ENCODE measurements at places on chromosomes 5 and 9.

DNA sequence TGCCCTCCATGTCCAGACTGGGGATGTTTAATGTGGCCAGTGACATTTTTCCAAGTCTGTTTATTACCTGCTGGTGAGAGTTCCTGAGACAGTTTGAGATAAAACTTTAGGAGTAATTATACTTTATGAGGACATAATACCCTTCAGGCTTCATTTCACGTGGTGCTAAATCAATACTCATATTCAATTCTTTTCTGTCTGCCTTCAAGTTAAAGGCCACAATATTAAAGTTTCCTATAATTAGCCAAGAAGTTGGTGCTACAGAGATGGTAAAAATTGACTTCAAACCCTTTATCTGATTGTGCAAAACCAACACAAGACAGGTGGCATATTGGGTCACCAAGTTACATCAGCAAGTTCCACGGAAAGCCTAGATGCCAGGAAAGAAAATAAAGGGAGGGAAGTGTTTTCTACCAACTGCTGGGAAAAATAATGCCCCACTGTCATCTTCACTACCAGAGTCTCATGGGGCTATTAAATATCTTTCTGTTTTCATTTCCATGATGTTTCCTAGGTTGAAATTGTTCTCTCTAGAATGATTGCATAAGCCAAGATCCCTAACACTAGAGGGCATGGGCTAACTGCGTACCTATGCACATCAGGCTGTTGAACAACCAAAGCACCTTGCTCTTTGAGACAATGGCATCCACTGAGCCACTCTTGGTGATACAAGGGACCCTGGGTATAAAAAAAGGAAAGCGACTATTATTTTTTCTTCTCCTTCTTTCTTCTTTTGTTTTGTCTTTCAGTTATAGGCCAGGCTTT lies 68.7 kb downstream of the INSYN2B start:
- DNase-seq = no peak

DNA sequence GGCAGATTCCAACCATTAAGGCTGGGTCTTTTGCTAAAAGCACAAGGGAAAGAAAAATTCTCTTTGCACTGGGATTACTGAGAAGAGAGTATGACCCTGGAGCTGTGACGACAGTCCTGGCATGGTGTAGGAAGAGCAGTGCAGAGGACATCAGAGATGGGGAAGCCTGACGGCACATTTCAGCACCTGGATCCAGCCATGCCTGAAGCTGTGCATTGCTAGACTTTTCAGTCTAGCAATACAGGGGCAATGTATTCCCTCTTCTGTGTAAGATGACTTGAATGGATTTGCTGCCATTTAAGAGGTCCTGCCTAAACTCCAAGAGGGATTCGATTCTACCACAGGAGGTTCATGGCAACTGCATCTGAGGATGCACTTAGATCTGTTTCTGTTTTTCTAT lies 12.3 kb upstream of the MRNIP start:
- no peak for DNase-seq

- DNase-seq = no peak
Observed at GRCh38 chr9:70111042-70111602, 67.5 kb downstream of the MAMDC2 start.

GRCh38 chr5:103943230-103943629 lies 380.6 kb upstream of the NUDT12 start:
- no peak for DNase-seq

- no peak for DNase-seq
Observed at GRCh38 chr9:16181539-16181938, 628.7 kb downstream of the CCDC171 start.

DNA sequence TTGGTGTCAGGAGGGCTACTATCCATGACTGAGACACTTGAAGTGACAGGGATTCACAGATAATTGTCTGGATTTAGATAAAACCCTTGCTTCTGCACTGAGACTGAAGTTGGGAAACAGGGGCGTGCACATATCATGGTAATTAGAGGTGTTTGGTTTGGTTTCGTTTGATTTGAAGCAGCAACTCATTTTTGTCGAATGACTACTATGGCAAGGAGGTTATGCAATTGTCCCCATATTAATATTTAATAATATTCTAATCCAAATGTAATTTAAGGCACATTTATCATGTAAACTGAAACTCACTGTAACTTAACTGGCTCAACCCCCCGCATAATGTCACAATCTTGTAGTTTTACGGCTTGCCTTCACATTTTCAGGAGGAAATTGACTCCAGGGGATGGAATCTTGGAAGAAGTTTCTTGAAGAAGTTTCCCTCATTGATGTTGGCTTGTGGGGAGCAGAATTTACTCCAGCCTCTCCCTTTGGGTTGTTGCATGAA lies 12.5 kb downstream of the ZNF366 start:
- DNase-seq = no peak

GRCh38 chr9:97406620-97407177 lies 5.2 kb upstream of the TDRD7 start:
- no peak for DNase-seq

DNA sequence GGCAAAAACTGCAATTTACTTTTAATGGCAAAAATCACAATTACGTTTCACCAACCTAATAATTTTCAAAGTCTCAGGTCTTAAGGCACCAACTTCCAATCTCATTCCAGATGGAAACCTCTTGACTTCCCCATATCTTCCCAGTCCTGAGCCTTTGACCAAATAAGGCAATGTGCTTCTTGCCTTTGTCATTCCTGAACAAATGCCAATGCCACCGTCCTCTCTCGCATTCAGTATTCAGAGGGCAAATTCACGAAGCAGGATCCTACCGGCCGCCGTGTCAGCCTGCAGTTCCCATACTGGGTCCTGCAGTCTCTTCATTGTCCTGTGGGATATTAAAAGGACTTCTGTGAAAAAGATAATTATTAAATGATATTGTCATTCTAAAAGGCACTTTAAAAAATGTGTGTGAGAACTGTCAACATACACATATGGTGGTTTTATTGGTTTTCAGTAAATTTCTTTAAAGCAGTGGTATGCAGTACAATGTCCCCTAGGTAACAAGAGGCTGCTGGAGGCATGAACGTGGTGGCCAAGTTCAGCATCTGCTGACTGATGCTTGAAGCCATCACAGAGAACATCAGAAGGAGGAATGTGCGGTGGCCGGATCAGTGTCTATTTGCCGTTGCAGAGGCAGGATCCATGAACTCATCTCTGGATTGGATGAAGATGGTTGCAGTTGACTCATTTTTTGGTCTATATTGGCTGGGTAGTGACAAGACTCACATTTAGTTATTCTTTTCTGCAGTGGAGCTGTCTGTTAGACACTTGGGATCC lies 101.4 kb upstream of the IRX4 start:
- DNase-seq = no peak

- no peak for DNase-seq
Observed at GRCh38 chr5:96111080-96111756, 149.6 kb upstream of the ELL2 start.

GRCh38 chr9:81477669-81478068 lies 211.7 kb downstream of the TLE1 start:
- DNase-seq = no peak

- no peak for DNase-seq
Observed at GRCh38 chr5:95723632-95724369, 7.3 kb upstream of the RHOBTB3 start.

DNA sequence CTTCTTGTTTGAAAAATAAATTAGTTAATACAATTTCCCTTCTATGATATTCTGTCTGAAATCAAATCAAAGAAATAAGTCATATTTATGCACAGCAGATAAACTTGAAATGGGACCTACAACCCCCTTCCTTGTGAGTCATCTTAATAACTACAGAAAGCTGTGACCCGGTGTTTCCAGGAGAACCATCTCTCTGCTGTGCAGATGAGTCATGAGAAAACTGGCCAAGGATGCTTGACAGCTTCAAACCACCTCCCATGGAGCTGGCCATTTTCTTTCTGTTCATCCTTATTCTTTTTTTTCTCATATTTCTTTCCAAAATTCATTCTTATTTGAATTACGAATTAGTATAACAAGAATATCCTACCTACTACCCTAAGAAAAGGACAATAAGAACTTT lies 43.4 kb upstream of the NR4A3 start:
- DNase-seq = no peak

DNA sequence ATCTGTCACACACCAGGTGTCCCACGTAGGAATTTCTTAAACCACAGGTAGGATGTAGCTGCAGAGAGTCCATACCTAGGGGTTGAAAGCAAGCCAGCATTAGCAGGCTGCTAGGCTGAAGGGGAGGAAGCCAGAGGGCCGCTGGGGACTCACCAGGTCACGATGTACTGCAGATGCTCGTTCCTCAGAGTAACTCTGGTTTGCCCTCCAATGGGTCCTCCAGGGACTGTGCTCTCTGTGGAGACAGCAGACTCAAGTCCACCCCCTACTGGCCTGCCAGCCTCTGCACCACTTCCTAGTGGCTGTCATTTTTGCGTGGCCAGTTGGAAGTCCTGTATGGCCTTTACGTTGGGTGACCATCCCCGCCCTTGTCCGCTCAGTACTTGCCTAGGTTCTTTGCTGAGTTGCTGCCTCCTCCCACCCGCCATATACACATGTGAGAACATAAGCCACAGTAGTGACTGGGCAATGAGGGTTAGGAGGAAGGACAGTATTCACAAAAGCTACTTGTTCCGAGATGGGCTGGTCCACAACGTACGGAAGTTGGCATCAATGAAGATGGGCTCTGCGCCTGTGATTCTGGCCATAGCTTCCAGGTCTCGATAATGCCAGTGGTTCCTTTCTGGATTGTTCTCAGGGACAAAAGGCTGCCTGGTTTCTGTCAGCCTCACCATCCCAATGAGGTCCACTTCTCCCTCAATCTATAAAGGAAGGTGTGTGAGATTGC lies 4.1 kb downstream of the RPL7A start:
- no peak for DNase-seq

All from cortex of kidney (tissue), 1 donor.